Chondrocyte (in vitro differentiated cells): ENCODE measurements at places on chromosomes 1 and 21. TPM values are rescaled to one million over a fixed set of nuclear protein-coding genes. Genes with fewer than 3 reads are reported as not detected.
A peak's percentile ranks its signal among the peaks of the same experiment; 100 is the strongest.

DNA sequence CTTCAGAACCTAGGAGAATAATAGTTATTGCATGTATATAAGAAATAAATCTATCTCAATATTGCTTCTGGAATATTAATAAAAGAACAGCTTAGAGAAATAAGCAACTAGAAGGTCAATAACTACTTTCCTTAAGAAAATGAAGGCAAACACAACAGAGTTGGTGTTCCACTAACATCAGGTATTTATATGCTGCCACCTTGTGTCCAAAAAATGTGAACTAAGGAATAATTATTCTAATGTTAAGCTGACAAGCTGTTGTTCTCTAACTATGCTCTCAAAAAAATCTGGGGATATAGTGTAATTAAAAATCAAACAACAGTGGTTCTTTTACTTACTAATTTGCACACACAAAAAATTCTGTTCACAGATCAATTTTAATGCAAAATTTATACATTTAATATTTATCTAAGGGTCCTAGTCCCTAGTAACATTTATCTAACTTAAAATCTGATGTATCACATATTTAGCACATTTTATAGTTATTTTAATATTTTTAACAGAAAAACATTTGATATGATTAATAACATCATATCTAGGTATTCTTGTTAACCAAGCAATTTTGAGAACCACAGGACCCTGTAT lies 39.6 kb downstream of the UCHL5 start:
- H3K4me3 ChIP-seq, result no peak overlapping the region
- no peak overlapping the region for H3K27ac ChIP-seq
- peaks cover 7% of the 10 kb centered on the region for H3K4me1 ChIP-seq
- H3K27me3 ChIP-seq, result no peaks in the 10 kb centered on the region
- no peak for DNase-seq
- H3K36me3 ChIP-seq, result peaks cover 1% of the 10 kb centered on the region

CHI3L1 gene
- not detected in 3 replicates for total RNA-seq

- no peak for DNase-seq
- no peak overlapping the region for H3K4me3 ChIP-seq
- H3K4me1 ChIP-seq, result no peaks in the 10 kb centered on the region
- H3K36me3 ChIP-seq, result peaks cover 1% of the 10 kb centered on the region
- no peak overlapping the region for H3K27ac ChIP-seq
These were observed 37.3 kb downstream of the VANGL2 start for GRCh38 chr1:160437432-160438316.

DNA sequence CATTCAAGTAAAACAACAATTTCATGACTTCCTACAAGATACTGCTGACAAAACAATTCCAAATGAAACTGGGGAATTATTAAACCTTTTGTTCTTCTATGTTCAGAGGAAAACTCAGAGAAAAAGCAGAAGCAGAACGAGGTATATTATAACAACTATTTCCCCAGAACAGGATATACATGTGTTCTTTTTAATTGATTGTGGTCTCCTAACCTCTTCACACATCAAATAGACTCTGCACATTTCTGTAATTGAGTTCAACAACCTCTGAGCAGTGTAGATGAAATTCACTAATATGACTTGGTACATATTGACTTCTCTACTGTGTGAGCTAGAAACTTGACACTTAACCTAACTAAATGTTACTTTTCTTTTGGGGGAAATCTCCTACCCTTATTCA lies 584.2 kb downstream of the NEGR1 start:
- H3K4me3 ChIP-seq, result no peak overlapping the region
- no peak for DNase-seq
- H3K27ac ChIP-seq, result no peak overlapping the region
- H3K27me3 ChIP-seq, result no peaks in the 10 kb centered on the region
- H3K4me1 ChIP-seq, result no peaks in the 10 kb centered on the region

DNA sequence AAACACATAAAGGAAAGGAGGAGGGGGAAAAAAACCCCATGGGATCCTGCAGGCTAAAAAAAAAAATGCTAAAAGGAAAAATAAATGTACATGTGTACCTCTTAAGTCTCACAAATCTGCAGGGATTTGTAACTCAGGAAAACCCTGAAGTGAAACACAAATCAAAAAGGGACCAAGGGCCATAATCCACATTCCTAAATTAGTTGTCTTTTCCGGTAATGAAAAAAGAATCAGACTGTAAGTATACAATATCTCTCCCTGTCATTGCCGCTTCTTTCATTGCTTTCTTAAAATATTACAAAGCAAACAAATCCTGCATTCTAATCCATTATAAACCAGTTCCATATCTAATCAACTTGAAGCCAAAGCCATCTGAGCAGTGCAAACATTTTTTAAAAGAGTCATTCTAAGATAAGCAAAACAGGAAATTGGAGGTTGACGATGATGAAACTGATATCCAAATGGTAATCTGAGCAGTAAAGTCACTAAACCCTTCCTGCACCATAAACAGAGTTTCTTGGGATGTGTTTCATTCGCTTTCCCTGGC lies 58.7 kb upstream of the SIM2 start:
- DNase-seq, result no peak
- no peak overlapping the region for H3K4me3 ChIP-seq
- no peaks in the 10 kb centered on the region for H3K27me3 ChIP-seq
- no peak overlapping the region for H3K27ac ChIP-seq

DNA sequence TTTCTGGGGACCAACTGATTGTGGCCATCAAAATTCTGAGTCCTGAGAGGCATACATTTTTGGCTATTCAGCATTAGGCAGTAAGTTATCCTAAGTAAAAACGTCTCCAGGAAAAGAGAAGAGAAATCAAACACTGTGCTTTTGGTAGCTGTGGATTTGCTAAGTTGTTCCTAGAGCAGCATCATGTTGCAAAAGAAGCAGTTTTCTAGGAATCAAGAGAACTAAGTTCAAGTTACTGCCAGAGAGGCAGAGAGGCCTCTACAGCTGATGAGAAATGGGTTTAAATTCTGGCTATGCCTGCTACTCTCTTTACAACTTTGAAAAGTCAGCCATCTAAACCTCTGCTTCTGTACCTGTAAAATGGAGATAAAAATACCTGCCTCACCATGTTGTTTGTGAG lies 22.8 kb downstream of the RD3 start:
- H3K36me3 ChIP-seq, result no peaks in the 10 kb centered on the region
- DNase-seq, result no peak
- no peak overlapping the region for H3K27ac ChIP-seq
- peaks cover 23% of the 10 kb centered on the region for H3K27me3 ChIP-seq
- peaks cover 12% of the 10 kb centered on the region for H3K4me1 ChIP-seq

DNA sequence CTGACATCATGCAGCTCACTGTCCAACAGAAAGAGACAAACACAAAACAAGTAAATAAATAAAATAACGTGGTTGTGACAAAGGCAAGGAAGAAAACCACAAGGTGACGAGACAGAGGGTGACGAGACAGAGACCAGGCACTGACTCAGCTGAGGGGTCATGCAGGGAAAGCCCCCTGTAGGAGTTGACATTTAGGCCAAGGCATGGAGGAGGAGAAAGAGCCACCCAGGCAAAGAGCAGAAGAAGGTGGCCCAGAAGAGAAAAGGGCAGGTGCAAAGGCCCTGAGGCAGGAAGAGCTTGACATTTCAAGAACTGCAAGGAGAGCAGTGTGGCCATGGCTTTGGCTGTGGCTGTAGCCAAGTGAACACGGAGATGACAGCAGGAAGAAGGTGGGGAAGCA lies 65.1 kb upstream of the ID3 start:
- DNase-seq, result no peak
- H3K4me3 ChIP-seq, result no peak overlapping the region
- peaks cover 15% of the 10 kb centered on the region for H3K27me3 ChIP-seq
- H3K36me3 ChIP-seq, result no peaks in the 10 kb centered on the region
- H3K27ac ChIP-seq, result no peak overlapping the region

- no peak overlapping the region for H3K4me3 ChIP-seq
- no peaks in the 10 kb centered on the region for H3K4me1 ChIP-seq
- H3K27me3 ChIP-seq, result no peaks in the 10 kb centered on the region
- no peak for DNase-seq
- H3K27ac ChIP-seq, result no peak overlapping the region
These were observed 18.7 kb upstream of the DPH5 start for GRCh38 chr1:101044259-101044658.

MIXL1 gene
- 0.17 TPM in 1 of 3 replicates, not detected in the others for total RNA-seq

OR2L2 gene
- 0.07 TPM in 1 of 3 replicates, not detected in the others for total RNA-seq

DNA sequence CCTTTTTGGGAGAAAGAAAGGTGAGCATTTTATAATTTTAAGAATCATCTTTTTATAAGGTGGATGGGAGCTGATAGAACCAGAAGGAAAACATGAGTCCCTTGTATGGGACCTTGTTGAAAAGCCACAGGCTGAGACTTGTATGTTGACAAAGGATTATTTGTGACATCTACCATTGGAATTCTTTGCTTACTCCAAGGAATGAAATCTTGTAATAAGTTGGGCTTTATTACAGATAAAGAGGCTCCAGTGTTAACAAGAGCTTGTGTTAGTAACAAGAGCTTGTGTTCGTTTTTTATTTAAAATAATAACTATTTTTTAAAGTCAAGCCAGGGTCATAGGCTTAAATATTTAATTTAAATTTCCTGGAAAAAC lies 201.1 kb upstream of the CHRM3 start:
- no peaks in the 10 kb centered on the region for H3K27me3 ChIP-seq
- H3K4me3 ChIP-seq, result no peak overlapping the region
- H3K4me1 ChIP-seq, result no peaks in the 10 kb centered on the region
- no peak for DNase-seq
- H3K36me3 ChIP-seq, result no peaks in the 10 kb centered on the region

DNA sequence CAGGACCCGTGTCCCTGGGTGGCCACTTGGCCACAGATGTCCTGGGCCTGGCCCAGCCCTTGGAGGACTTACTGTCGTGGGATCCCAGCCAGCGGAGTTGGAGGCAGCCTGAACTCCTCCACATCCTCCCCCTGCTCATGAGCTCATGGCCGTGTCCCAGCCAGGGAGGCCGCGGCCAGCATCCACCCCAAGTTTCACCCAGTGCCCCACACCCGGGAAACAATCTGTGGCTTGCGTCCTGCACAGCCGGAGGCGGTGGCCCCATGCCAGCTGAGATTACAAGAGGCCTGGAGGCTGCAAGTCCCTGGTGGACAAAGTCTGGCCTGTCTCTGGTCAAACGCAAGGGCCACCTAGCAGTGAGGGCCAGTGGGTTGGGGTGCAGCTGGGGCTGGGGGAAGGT lies 27.5 kb upstream of the TMEM52 start:
- H3K27me3 ChIP-seq, result peaks cover 24% of the 10 kb centered on the region
- H3K4me3 ChIP-seq, result no peak overlapping the region
- DNase-seq, result peak; percentile 68
- H3K4me1 ChIP-seq, result peaks cover 5% of the 10 kb centered on the region
- H3K27ac ChIP-seq, result no peak overlapping the region
- no peaks in the 10 kb centered on the region for H3K36me3 ChIP-seq

DNA sequence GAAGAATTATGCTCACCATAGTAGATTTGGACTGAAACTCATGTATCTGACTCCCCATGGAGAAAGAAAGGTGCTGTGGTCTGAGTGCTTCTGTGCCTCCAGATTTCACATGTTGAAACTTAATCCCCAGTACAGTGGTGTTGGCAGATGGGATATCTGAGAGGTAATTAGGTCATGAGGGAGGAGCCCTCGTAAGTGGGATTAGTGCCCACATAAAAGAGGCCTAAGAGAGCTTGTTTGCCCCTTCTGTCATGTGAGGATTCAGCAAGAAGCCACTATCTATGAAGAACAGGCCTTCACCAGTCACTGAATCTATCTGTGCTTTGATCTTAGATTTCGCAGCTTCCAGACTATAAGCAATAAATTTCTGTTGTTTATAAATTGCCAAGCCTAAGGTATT lies 150.1 kb downstream of the PLPP3 start:
- DNase-seq, result no peak
- H3K27me3 ChIP-seq, result no peaks in the 10 kb centered on the region
- no peak overlapping the region for H3K4me3 ChIP-seq
- H3K36me3 ChIP-seq, result no peaks in the 10 kb centered on the region
- H3K4me1 ChIP-seq, result peaks cover 11% of the 10 kb centered on the region

S100A1 gene
- 1.2 to 1.5 TPM (median 1.3 TPM) in 3 replicates for total RNA-seq

CRTC2 gene
- total RNA-seq, result 24.2 to 32.5 TPM (median 30.9 TPM) in 3 replicates

DNA sequence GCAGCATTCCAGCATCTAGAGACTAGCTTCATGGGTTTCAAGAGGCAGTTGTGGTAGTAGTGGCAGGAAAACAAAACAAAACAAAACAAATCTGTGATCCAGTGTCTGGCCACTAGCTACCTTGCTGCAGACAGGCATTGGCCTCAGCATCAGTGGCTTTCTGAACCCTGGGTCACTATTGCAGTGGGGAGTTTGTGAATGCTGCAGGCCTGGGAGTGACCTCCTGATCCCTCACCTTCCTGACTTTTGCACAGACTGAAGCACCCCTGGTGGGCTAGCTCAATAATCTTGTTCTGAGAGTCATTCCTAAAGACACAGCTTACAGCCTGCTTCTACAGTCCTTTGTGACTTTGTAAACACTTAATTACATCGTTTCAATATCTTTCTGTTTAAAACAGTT lies 24.9 kb upstream of the APCS start:
- no peak for DNase-seq
- no peak overlapping the region for H3K4me3 ChIP-seq
- no peak overlapping the region for H3K27ac ChIP-seq
- H3K4me1 ChIP-seq, result peaks cover 6% of the 10 kb centered on the region
- peaks cover 8% of the 10 kb centered on the region for H3K27me3 ChIP-seq

- peak overlapping the region; percentile 57 for H3K27ac ChIP-seq
- peak; percentile 88 for DNase-seq
- H3K4me1 ChIP-seq, result peaks cover 13% of the 10 kb centered on the region
- H3K36me3 ChIP-seq, result no peaks in the 10 kb centered on the region
These were observed 18.5 kb upstream of the SAMD11 start for GRCh38 chr1:905071-905749.

GRCh38 chr21:33648555-33648954 lies 6.3 kb downstream of the ITSN1 start:
- H3K36me3 ChIP-seq, result no peaks in the 10 kb centered on the region
- H3K27me3 ChIP-seq, result no peaks in the 10 kb centered on the region
- DNase-seq, result no peak
- H3K27ac ChIP-seq, result no peak overlapping the region
- H3K4me3 ChIP-seq, result no peak overlapping the region

- peak overlapping the region; percentile 94 for H3K27ac ChIP-seq
- H3K4me1 ChIP-seq, result peaks cover 30% of the 10 kb centered on the region
- no peak for DNase-seq
- peak overlapping the region; percentile 37 for H3K4me3 ChIP-seq
- no peaks in the 10 kb centered on the region for H3K36me3 ChIP-seq
These were observed 28.4 kb downstream of the JUN start for GRCh38 chr1:58755468-58755872.

GRCh38 chr1:209427277-209427676 lies 156.2 kb upstream of the CAMK1G start:
- H3K27ac ChIP-seq, result no peak overlapping the region
- H3K4me3 ChIP-seq, result no peak overlapping the region
- H3K4me1 ChIP-seq, result no peaks in the 10 kb centered on the region
- H3K27me3 ChIP-seq, result peaks cover 25% of the 10 kb centered on the region
- no peaks in the 10 kb centered on the region for H3K36me3 ChIP-seq

CA14 gene
- not detected in 3 replicates for total RNA-seq
